OCI-M1 (cell line): ENCODE measurements at places on chromosomes 3 and 15.

GRCh38 chr3:152428577-152428976, 159.8 kb downstream of the MBNL1 start:
- no peak for DNase-seq

GRCh38 chr3:139460529-139460928, 15.8 kb downstream of the RBP2 start:
- DNase-seq, result no peak

- DNase-seq, result no peak
Measured at GRCh38 chr15:56454836-56455235, 10.1 kb downstream of the MNS1 start.

GRCh38 chr3:58572013-58572633, 5.1 kb downstream of the FAM107A start:
- DNase-seq, result no peak

GRCh38 chr3:168040607-168041208, 55.0 kb downstream of the GOLIM4 start:
- peak; percentile 44 for DNase-seq

- no peak for DNase-seq
Measured at GRCh38 chr3:108602249-108602934, 12.9 kb downstream of the DZIP3 start.

- no peak for DNase-seq
Measured at GRCh38 chr3:167851171-167851570, 115.7 kb downstream of the SERPINI1 start.

DNA sequence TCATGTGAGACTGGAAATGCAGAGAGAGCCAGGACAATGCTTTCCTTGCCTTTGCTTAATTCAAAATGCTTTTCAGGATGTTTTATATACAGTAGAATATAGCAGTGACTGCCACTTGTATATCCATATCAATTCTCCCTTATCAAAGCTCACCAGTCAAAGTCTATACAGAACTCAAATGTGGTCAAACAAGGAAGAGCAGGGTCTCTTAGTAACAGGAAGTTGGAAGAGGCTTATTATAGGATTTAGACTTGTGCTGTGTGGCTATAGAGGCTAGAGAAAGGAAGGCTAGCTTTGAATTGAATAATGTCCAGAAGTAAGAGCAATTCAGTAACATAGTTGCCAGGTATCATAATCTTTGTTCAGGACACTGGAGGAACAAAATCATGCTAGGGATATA, 4.4 kb upstream of the SI start:
- DNase-seq, result peak; percentile 41

- DNase-seq, result no peak
Measured at GRCh38 chr3:123123716-123124616, 57.1 kb downstream of the PDIA5 start.

GRCh38 chr3:31157047-31157694, 262.7 kb upstream of the GADL1 start:
- DNase-seq, result no peak

- peak; percentile 45 for DNase-seq
Measured at GRCh38 chr3:30749230-30749629, 142.8 kb downstream of the TGFBR2 start.

DNA sequence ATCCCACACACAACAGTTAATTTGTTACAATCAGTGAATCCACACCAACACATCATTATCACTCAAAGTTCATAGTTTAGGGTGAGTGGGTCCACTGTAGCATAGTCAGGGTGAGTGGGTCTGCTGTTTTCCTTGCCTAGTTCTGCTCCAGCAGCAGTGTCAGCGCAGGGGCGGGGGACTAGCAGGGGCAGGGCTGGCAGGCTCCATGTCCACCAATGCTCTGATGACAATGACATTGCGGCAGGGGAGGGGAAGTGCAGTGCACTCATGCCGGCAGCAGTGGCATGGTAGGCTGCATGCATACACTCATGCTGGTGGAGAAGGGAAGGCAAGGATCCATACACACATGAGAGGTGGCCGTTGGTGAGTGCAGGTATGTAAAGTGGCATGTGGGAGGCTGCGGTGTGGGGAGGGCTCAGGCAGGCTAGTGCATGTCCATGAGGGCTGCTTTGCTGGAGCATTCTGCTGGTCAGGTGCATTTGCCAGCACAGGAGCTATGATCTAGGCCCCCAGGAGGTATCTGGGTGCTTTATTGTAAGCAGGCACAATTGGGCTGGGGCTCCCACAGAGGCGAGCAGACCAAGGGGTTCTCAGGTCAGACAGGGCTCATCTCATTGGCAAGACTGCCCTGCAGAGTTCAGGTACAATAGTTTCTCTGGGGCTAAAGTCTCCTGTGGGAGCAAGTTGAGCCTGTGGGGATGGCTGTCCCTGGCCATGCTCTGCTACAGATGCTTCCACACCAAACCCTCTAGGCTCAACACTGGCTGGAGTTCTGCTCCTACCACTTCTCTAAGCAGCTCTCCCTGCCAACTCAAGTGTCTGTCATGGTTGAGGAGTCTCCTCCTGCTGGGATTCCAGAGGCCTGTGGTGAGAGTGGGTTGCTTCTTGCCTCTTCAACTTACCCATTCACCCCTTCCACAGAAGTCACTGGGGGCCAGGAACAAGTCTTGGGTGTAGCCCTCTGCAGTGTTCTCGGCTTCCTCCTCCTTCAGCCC, 81.3 kb downstream of the KCNAB1 start:
- no peak for DNase-seq

- no peak for DNase-seq
Measured at GRCh38 chr15:99681990-99682389, 51.2 kb downstream of the LYSMD4 start.

DNA sequence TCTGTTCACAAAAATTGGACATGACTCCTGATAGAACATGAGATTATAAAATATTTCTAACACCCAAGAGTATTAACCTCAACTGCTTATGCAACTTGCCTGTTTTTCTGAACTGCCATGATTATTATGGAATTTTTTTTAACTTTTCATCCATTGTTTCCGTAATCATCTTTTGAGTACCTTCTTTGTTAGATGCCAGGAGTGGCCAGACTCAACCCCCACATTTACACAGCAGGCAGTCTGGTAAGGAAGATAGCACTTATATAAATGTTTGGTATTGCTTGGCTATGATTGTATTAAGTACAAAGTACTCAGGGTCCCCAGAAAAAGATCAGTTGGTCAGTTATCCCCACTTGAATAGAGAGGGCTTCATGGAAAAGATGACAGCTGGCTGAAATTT, 74.3 kb downstream of the CRYBG3 start:
- no peak for DNase-seq

- no peak for DNase-seq
Measured at GRCh38 chr3:136995652-136996051, 37.9 kb downstream of the IL20RB start.

DNA sequence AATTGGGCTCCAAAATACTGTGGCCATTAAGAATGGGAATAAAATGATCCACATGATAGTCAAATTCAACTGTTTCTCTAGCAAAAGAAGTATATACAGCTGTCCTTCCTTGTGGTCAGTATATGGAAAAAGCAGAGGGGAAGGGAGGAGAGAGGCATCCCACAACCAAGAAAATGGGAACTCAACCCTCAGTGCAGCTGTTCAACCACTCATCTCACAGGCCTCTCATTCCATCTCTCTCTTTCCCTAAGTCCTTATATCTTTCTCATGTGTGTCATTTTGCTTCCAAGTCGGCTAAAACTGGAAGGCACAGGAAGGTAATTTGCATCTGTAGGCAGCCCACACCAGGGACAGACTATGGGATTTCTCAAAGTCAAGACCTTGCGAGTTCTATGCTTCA, 27.5 kb downstream of the AVEN start:
- peak; percentile 14 for DNase-seq

DNA sequence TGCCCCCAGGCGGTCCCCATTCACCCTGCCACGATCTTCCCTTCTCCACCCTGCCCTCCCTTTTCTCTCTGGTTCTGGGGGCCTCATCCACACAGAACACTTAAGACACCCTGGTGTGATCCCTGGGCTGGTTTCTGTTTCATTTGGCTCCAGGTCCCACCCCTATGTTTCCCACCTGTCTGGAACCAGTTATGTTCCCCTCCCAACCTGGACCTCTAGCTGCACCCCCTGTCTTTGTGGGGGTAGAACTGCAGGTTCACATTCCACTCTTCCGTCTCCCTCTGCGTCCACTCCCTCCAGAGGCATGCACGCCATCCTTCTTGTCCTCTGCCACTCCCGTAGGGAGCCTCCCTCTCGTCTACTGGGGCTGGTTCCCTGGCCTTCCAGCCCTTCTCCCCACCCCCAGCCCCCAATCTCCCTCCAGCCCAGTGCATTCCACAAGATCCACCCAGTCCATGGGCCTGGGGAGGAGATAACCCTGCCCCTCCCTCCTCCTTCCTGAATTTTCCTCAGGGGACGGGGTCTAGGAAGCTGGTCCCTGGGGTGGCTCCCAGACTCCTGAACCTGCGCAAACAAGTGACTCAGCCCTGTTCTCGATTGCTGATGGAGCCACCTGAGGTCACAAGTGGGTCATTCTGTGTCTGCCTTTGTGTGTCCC, 73.8 kb downstream of the ABTB1 start:
- no peak for DNase-seq

DNA sequence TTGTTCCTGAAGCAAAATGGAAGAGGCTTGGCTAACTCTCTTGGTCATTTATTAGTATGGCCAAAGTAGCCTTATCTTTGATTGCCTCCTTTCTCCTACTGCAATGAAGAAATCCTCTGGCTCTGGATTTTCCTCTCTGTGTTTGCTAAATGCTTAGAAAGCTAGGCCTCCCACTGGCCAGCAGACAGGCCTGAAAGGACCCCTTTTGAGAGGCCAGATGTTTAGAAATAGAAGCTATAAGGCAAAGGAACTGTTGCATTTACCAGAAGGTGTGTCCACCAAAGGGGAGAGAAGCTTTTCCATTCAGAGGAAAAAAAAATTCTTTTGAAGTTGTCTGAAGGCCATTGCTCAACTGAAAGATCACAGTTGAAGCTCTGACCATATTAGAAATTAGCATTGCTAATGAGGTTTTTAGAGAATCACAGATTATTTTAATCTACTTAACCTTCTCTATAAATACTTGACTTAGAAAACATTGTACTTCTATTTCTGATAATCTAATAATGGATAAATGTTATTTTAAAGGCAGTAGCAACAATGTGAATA, 160.8 kb downstream of the SYNPR start:
- DNase-seq, result no peak

DNA sequence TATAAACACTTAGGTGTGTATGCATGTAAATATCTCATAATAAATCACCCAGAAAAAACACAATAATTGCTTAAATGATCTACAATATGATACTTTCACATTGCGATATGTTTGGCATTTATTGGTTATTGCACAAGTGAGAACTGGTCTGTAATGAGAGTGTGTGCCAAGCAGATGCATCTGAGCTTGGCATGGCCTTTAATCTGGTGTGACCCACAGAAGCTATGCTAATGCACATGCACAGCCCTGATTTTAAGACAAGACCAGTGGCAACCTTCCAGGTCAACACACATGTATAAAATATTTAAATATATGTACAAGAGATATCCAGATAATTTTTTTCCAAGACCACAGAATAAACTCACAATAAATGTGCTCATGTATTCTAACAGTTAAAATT, 42.7 kb downstream of the C2CD4A start:
- no peak for DNase-seq

DNA sequence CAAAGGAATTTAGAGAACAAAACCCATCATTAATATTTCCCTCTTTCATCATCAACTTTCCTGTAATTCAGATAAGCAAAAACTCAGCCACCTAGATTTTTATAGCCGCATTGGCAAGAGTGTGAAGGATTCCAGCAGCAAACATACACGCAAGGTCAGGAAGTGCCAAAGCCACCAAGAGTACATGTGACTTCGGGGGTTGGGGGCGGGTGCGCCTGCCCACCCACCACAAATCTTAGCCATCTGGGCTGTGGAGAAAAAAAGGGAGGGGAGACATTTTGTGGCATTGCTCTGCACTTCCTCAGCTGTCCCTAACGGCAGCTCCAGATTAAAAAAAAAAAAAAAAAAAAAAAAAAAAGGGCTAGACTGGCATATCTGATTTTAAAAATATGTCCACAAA, 148.4 kb downstream of the TNIK start:
- peak; percentile 71 for DNase-seq

DNA sequence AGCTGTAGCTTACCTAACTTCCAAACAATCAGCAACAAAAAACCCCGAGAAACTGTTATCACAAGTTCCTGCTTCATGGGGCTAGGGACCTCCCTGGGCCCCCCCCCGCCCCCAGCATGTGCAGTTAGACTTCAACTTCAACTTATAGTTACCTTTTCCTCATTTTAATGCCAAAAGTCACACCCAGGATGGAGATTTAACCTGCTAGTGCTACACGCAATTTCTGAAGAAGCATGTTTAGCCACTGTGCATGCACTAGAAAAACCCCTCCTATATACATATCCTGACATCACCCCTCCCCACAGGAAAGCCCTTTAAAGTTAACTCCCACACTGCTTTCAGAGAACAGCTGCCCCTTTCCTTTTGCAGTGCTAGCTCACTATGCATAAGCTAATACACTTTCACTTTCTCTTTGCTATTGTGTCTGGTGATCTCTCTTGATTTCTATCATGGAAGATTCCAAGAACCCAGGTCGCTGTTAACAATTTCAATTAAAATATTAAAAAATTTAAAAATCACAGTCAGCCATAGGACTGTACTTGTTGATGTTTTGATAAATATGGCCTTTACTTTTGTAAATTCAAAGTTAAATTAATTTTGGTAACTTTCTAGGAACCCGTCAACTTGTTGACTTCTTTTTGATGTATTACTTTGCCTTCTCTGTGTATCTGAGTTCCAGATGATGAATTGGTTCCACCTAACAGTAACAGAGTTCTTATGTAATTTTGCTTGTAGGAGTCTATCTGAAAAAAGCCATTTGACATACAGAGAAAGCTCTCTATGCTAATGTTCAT, 75.2 kb upstream of the ACAD9 start:
- DNase-seq, result peak; percentile 95

DNA sequence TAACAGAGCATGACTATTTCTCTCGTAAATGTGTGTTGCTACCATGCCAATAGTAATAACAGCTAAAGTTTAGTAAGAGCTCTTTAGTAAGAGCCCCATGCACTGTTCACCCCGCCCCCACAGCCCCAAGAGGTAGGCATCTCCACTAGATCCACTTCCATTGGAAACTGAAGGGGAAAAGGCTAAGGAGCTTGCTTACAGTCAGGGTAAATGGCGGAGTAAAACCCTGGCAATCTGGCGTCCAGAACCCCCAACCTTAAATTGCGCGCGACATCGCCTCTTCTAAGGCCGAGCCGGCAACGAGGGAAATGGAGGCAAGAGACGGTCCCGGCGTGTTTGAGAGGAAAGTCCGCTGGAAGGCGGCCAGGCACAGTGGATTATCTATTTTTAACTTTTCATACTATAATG, 654 bp upstream of the C3orf38 start:
- no peak for DNase-seq

DNA sequence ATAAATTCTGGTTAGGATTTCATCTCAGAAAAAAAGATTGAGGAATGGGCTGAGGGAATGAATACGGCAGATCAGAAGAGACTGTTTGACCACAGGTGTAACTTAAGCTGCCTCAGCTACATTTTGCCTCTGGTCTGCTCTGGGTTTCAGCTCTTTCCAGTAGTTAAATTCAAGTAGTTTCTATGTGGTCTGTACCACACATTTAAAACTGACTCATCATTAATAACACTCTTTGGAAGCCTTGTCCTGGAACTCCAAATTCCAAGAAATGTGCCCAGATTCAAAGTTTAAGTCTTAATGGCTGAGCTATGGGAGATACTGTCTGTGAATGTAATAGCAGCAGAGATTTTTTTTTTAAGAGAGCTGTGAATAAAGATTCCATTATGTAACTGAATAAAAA, 133.1 kb upstream of the IGSF10 start:
- no peak for DNase-seq
